ENCODE measurements at places on chromosomes 2 and 18.

GRCh38 chr18:67199993-67200617 is 316.4 kb downstream of the DSEL start:
- DNase-seq: no peak

- DNase-seq: no peak
These were observed 475 bp upstream of the TWIST2 start for GRCh38 chr2:238847419-238847801.

- no peak for DNase-seq
These were observed 306.7 kb upstream of the SLC8A1 start for GRCh38 chr2:40758401-40759155.

DNA sequence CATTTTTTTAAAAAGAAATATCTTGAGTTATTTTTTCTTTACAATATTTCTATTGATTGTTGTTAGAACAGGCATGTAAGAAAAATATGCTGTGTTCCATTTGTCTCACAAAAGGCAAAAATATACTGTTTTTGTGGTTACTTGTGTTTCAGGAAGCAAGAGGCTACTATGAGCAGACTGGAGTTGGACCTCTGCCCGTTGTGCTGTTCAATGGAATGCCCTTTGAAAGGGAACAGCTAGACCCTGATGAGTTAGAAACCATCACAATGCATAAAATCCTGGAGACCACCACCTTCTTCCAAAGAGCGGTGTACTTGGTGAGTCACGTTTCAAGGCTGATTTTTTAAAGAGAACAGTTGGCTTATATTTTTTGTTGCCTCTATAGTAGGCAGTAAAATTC is 54.7 kb downstream of the UGGT1 start:
- DNase-seq: no peak

GRCh38 chr2:157061799-157062198 is 195.7 kb upstream of the GALNT5 start:
- DNase-seq: no peak

DNA sequence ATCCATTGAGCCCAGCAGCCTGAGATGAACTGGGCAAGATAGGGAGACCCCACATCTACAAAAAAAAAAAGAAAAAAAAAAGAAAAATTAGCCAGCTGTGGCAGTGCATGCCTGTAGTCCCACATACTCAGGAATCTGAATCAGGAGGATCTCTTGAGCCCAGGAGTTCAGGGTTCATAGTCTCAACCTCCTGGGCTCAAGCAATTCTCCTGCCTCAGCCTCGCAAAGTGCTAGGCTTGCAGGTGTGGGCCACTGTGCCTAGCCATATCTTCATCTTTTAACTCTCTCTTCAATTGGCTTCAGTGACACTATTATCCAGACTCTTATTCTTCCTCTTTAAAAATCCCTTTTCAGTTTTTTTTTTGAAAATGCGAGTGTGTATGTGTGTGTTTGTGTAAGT is 28.5 kb upstream of the YES1 start:
- DNase-seq: no peak

- DNase-seq: peak; percentile 38
These were observed 85.2 kb upstream of the NDUFV2 start for GRCh38 chr18:9017167-9017904.

- DNase-seq: no peak
These were observed 52.1 kb downstream of the RAMP1 start for GRCh38 chr2:237911363-237912017.

- DNase-seq: no peak
These were observed 29.4 kb downstream of the AOX1 start for GRCh38 chr2:200615247-200615646.

- no peak for DNase-seq
These were observed 56.1 kb upstream of the TTN start for GRCh38 chr2:178863130-178863855.

DNA sequence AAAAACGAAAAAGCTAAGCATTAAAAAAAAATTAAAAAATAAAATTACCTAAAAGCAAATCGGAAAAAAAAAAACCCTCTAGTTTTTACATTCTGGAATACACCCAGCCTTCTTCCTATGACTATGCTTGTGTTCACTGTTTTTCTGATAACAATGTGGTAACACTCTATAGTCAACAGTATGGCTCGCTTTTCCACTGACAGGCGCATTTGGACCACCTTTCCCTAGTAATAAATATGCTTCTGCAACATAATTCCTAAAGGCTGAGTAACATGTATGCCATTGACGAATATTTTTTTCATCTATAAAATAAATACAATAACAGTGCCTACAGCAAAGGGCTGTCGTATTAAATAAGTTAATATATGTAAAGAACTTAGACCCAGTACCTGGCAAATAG is 27.9 kb downstream of the NOL10 start:
- DNase-seq: no peak

DNA sequence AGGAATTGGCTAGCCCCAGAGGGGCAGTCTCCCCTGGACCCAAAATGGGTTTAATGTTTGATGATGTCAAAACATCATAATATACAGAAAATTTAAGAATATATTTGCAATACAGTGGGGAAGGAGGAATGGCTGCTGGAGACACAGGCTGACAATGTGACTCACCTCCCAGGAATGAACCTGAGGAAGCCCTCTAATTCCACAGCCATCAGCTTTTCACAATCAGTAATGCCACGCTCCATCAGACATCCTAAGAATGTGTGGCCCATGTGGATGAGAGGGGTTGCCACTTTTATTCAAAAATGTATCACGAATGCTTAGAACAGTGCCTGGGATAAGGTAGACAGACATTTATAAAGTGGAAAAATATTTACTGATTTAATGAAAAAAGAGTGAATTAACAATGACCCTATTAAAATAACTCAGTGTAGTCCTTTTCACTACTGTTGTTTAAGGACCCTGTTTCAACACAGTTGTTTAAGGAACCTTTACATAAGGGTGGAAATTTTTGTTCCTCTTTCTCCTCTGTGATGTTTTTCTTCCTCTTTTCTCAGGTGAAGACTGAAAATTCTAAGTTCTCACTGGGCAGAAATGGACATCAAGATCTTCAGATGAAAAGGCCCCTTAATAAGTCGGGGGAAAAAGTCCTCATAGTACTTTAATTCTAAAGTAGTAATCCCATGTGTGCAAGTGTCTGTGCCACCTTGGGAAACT is 17.5 kb upstream of the TMEM163 start:
- DNase-seq: no peak

DNA sequence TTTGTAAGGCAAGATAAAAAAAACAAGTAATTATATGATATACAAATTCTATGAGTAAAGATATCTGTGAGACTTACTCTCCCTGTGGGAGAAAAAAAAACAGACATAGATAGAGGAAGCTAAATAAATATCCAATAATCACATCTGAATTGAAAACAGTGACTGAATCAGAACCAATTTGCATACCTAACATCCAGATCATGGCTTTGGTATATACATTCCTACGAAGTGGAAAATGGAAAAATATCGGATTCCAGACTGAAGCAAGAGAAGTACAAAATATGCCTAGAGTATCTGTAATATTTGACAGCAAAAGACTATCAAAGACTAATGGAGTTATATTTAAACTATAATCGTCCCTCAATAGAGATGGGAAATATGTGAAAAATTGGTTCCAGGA is 1108.1 kb upstream of the CHAC2 start:
- no peak for DNase-seq

DNA sequence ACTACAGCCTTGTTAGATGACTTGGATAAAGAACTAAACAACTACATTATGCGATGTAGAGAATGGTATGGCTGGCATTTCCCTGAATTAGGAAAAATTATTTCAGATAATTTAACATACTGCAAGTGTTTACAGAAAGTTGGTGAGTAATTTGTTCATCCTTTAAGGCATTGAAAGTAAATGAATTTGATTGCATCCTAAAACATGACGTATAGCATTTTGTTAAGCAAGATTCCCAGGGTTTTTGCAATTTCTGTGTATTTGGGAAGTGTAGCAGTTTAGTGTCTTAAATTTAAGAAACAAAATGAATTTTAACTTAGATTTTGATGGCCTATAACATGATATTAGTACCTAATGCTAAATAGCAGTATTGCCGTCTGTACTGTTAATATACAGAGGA is 24.8 kb downstream of the NOP58 start:
- no peak for DNase-seq

DNA sequence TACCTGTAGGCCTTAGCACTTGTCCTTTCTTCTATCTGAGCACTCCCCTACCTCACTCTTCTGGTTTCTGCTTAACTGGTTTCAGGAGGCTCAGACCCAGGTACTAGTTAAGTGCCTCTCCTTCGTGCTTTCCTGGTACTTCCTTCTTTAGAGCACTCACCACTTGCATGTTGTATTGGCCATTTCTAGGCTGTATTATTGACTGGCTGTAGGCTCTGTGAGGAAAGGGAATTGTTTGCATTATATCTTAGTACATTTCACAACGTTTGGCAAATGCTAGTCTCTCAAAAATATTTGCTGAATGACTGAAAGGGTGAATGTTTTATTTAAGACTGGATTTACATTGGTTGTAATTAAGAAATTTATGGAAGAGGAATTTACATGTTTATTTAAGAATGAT is 36.0 kb upstream of the SCN1A start:
- DNase-seq: no peak

GRCh38 chr18:8277270-8277669 is 332.0 kb upstream of the RAB12 start:
- DNase-seq: no peak

- no peak for DNase-seq
These were observed 34.5 kb downstream of the LYPD6 start for GRCh38 chr2:149364839-149365238.

GRCh38 chr2:75276093-75277029 is 77.0 kb upstream of the TACR1 start:
- no peak for DNase-seq

GRCh38 chr2:47697000-47697601 is 85.8 kb upstream of the MSH6 start:
- DNase-seq: no peak

GRCh38 chr2:211251016-211251415 is 694.6 kb downstream of the CPS1 start:
- no peak for DNase-seq

GRCh38 chr2:31334311-31335026 is 80.1 kb downstream of the XDH start:
- DNase-seq: no peak

GRCh38 chr2:39481611-39482010 is 44.5 kb upstream of the MAP4K3 start:
- DNase-seq: no peak

GRCh38 chr2:129301431-129301913 is 678.0 kb upstream of the RAB6C start:
- DNase-seq: no peak

DNA sequence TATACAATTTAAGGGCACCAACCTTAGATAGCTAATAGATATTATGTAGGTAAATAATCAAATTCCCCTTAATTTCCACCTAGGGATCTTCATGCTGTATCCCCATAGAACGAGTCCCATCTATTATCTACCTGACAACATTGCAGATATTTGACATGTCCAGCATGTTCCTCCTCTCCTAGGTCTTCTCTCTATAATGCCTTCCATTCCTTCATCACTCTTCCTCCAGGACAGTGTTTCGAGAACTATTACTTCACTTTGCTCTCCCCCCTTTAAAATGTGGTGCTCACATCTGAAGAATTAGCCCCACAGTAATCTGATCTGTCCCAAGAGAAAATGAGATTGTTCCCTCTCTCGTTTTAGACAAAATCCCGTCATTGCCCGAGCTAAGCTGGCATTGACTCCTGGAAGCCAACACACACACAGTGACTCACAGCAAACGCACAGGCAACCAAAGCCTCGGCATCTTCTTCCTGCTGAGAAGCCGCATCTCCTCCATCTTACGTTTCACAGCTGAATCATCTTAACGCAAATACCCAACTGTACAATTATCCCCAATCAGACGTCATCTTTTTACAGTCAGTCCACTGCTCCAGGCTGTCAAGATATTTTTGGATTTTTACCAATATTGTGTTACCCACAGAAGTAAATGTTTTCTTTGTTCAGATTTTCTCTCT is 162.9 kb upstream of the AGAP1 start:
- DNase-seq: no peak

DNA sequence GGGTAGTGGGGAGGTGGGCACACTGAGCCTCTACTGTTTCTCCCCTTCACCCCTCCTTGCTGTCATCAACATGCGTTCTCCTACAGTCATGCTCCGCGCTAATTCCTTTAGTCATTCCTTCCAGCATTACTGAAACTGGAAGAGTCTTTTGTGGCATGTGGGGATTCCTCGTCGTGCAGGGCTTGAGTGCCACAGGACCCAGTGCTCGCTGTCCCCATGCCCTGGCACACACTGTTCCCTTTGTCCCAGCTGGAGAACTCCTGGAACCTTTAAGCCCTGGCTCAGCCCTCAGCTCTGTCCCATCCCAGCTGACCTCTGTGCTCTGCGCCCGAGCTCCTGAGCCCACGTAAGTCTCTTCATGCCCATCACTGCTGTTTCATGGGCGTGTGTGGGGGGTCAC is 42.1 kb downstream of the ODC1 start:
- DNase-seq: no peak

- no peak for DNase-seq
These were observed 2.7 kb downstream of the RASGRP3 start for GRCh38 chr2:33478968-33479731.

Measured in thymus (tissue), 14 donors.